ENCODE measurements at places on chromosomes 5 and 9.

DNA sequence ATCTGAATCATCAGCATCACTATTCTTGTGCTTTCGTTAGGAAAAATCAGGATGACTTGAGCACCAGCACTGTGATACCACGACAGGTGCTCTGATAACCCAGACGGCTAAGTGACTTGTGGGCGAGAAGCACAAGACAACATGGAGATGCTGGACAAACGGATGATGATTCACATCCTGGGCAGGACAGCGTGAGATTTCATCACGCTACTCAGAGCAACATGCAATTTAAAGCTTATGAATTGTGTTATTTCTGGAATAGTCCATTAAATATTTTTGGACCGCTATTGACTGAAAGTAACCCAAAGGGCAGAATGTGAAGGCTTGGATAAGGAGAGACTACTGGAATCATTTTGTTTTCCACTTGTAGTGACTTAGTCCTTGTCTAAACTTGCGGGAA is 114.8 kb upstream of the DAPK1 start:
- no peak for DNase-seq

- no peak for DNase-seq
Measured at GRCh38 chr5:9314558-9314957, 231.3 kb downstream of the SEMA5A start.

GRCh38 chr5:75338408-75338807 is 1.4 kb downstream of the HMGCR start:
- DNase-seq = no peak

DNA sequence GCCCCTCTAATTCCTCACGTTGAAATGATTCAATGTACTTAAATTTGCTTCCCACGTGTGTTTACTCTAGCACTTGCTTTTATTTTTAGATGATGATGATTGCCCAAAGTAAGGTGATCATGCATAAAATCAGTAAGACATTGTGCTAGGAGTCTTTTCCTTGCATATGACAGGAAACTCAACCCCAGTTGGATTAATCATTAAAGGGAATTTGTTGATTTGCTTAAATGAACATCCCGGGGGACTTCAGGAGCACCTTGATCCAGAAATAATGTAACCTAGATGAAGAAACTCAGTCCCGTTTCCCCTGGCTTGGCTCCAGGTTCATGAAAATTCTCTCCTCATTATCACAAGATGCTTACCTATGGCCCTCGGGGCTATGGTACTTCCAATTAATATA is 106.1 kb upstream of the STC2 start:
- DNase-seq = no peak

DNA sequence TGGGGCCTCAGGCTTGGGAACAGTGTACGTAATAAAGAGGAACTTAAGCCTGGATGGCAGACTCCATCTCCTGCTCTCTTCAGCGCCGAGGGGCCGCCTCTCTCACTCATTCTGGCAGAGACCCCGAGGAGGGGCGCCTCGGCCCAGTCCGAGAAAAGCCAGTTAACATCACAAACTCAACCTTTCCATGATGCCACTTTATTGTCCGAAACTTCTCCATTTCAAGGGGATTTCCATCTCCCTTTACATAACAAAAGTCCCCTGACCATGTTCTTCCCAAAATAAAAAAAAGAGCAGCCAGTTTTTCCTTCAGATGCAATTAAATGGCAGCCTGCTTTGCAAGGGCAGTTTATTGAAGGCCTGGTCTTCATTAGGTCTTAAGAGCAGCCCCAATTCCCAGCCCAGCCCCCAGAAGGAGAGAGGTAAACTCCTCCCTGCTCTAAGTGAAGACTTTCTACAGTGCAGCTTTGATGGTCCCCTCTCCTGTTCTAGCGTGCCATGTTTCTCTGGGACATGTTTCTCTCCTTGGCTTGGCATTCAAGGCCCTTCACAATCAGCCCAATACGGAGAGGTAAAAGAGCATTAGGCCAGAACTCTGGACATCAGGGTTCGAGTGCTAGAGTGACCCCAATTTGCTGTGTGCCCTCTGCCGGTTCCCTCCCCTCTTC is 19.5 kb upstream of the RAB14 start:
- no peak for DNase-seq

DNA sequence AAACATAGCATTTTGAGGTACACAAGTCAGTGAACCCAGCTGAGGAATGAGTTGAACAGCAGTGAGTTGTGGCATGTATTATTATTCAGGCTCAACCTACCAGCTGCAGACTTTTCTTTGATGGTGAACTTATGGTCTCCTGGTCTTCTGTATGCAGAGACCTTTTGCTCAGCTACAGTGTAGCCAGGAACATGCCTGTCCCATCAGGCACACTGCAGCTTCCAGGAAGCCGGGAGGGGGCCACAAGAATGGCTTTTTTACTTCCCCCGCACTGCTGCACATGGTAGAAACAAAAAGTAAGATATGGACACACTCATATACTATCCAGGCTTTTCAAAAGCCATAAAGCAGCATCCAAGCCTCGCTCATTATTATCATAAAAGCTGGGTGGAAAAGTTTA is 65.3 kb upstream of the PLPP1 start:
- DNase-seq = no peak

DNA sequence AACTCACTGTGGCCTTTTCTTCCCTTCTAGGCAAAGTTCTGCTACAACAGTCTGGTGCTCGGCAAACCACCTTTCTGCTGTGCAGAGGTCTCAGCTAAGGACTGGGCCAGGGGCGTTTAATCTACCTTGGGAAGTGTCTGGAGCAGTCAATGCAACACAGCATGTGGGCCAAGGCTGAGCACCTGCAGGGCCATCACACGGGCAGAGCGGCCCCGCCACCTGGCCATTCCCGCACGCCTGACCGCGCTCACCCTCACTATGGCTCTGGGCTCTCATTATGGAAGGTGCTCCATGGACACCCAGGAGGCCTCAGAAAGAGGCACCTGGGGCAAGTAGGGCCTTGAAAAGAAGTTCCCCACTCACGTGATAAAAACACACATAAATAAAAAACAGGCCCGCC is 65.7 kb upstream of the TBC1D9B start:
- no peak for DNase-seq

DNA sequence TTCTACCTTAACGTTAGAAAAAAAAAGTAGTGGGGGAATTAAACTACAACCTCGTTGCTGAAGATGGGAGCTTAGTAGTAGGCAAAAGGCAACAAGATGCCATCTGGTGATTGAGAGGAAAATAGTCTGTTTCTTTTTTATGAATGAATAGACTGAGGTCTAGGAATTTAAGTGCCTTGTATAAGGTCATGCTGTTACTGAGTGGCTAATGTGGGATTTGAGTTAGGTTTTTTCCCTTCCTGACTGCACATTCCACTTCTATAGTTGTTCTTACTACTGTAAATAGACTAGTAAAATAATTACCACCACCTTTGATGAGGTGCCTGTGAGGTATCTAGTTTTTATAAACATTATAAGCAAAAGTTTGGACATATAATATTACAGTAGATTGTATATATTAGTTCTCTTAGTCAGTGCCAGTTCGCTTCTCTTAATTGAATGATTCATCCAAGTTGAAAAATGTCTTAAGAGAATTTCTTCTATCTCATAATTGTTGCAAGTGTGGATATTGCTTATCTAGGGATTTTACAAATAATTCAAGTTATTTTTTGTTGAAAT is 19.1 kb downstream of the FSD1L start:
- no peak for DNase-seq
